Amygdala (tissue), 56 donors: ENCODE measurements at places on chromosomes 2 and 18.

DNA sequence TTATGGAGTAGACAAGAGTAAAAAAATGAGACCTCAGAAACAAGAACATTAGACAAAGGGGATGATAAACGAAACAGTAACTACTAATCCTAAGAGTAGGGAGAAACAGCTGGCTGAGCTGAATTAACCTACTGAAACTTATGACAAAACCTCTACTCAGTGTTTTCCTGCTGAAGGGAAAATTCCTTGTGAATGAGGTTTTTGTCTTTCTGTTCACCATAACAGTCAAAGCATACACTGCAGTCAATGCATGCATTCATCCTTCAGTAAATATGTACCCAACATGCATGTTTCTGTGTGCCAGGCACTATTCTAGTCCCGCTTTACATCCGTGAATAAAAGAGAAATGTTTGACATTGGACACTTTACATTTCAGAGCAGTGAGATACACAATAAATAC is 805.6 kb upstream of the KLHL29 start:
- no peak for DNase-seq

GRCh38 chr2:143262389-143262788 is 133.2 kb downstream of the ARHGAP15 start:
- no peak for DNase-seq

GRCh38 chr2:156396126-156396525 is 40.1 kb upstream of the GPD2 start:
- DNase-seq = no peak

- no peak for DNase-seq
Observed at GRCh38 chr2:179251870-179252269, 12.8 kb downstream of the SESTD1 start.

GRCh38 chr2:205403244-205403825 is 279.0 kb upstream of the NRP2 start:
- no peak for DNase-seq

- DNase-seq = no peak
Observed at GRCh38 chr2:193907561-193907960, 1712.8 kb upstream of the TMEFF2 start.

- DNase-seq = no peak
Observed at GRCh38 chr18:77069931-77070330, 62.7 kb downstream of the MBP start.

DNA sequence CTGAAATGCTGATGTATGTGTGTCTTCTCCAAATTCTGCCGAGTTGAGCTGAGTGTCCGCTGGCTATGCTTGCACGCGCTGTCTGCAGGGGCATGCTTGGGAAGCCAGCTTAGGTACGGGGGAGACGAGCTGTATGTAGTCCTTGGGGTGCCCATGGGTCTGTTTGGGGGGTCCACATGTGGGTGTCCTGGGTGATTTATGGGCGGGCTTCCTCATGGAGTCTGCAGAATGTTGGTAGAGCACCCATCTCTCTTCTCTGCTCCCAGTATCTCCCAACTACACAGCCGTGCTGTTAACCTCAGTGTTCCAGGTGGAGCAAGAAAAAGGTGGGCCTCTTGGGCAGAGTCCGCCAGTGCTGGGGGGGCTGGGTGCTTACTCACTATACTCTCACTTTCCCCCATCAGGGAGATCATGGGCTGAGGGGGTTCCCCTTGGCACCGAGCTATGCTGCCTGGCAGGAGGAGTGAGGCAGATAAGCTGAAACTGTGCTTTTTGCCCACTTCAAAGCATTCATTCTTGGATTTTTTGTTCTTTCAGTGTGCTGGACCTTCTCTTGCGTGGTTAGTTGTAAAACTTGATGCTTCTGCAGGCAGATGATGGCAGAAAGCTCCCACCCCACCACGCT is 128.2 kb upstream of the ALKAL2 start:
- DNase-seq = no peak

- no peak for DNase-seq
Observed at GRCh38 chr18:76233876-76234675, 261.0 kb downstream of the ZNF516 start.

DNA sequence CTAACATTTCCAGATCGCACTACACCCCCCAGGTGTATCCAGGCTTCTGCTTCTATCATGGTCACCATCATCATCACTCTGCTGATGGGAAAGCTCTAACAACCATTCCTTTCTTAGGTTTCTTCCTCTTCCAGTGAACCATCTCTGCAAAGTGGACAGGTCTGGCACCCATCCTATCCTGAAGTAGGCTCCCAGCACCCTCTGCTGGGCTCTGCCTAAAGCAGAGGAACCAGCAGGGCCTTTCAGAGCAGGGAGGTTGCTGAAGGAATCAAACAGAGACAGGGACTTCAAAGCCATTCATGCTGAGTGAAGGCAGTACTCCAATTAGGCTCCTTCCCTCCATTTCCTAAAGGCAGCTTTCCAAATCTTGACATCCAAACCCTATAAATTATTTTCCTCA is 27.2 kb upstream of the SATB2 start:
- DNase-seq = no peak

DNA sequence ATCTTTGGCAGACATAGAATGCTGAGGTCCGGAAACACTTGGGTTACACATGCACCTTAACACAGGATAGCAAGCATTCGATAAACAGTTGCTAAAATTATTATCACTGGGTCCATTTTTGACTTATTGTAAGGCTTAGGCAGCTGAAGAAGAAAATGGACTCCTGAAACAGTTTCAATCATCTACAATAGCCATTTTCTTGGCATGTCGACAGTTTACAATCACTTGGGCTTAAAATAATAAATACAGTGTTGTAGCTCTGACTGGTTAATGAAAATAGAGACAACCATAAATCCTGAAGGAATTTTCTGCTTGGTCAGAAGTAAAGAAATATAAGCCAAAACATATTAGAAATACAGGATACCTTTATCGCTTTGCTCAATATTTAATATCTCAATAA is 169.2 kb downstream of the XIRP2 start:
- no peak for DNase-seq

DNA sequence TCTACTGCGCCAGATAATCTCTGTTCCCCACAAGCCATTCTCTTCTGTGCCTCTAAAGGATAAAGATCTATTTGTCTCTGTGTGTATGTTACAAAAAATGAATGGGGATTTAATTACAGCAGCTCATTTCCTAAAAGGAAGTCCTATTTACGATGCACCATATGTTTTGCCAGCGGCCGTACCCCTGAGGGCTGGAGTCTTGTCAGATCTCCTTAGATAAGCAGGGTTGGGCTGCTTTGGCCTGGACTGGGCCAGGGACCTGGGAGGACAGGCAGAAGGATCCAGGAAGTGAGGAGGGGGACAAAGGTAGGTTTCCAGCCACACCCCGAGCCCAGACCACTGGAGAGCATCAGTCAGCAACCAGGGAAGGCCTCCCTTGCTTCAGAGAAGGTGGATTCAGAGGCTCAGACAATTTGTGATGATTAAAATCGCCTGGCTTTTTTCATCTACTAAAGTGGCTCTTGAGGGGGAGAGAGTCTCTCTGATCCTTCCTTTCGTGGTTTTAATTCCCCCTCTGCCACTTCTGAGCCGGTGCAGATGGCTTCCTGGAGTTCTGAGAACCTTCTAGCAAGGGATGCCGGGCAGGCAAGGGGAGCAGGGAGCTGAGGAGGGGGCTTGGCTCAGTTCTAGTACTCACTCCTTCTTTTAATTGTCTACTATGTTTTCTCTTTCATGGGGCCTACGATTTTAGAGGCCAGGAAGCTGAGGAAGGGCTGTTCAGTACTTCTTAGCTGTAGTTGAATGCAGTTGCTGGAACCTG is 42.1 kb downstream of the MYCN start:
- DNase-seq = no peak

DNA sequence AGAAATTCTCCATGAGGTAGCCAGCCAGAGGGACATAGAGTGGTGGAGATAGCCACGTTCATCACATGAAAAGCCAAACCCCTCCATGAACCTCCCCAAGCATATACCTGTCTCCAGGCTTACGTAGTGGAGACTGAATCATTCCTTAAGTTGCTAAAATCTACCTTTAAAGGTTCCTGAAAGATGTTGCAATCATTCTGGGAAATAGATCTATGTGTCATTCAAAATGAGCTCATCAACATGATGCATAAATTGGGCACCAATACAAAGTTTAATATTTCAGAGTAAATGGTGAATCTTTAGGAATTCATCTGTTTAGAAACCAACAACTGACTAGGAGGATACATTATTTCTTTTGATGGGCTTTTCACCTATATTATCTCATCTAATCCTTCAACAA is 362.6 kb upstream of the ID2 start:
- no peak for DNase-seq

GRCh38 chr18:26465431-26465830 is 82.9 kb downstream of the KCTD1 start:
- no peak for DNase-seq

GRCh38 chr2:75408771-75409170 is 152.0 kb downstream of the EVA1A start:
- DNase-seq = no peak

- DNase-seq = no peak
Observed at GRCh38 chr2:105261061-105261460, 19.5 kb downstream of the GPR45 start.

DNA sequence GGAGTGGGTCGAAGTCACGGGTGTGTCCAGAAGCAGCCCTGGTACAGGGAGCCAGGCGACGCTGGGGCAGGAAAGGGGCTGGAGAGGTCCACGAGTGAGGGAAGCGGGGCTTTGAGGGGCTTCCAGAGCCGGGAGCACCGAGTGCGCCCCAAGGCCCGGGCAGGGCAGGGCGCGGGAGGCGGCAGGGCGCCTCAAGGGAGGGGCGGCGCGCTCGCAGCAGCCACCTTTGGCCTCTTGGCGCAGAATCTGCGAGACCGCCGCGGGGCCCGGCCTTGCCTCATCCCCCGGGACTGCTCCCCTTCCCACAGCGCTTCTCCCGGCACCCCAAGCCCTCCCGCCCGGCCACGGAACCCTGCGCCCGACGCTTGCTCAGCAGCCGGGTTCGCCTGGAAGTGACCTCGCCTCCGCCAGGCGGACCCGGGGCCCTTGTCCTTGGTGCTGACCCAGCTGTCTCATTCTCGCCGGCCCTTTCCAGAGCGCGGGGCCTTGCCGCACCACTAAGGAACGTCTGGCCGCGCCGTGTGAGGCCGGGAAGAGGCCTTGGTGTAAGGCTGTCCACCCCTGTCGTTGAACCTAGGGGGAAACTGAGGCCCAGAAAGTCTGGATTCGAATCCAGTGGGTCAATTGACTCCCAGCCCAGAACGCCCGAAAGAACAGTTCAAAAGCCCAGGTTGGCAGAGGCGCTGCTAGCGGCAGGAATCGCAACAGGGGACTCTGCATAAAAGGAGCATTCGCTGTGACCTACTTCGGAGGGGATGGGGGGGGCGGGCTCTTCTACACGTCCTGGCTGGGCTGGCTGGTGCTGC is 584 bp upstream of the DNER start:
- DNase-seq = peak; percentile 38

- DNase-seq = no peak
Observed at GRCh38 chr18:75161256-75162028, 47.5 kb downstream of the PTGR3 start.

DNA sequence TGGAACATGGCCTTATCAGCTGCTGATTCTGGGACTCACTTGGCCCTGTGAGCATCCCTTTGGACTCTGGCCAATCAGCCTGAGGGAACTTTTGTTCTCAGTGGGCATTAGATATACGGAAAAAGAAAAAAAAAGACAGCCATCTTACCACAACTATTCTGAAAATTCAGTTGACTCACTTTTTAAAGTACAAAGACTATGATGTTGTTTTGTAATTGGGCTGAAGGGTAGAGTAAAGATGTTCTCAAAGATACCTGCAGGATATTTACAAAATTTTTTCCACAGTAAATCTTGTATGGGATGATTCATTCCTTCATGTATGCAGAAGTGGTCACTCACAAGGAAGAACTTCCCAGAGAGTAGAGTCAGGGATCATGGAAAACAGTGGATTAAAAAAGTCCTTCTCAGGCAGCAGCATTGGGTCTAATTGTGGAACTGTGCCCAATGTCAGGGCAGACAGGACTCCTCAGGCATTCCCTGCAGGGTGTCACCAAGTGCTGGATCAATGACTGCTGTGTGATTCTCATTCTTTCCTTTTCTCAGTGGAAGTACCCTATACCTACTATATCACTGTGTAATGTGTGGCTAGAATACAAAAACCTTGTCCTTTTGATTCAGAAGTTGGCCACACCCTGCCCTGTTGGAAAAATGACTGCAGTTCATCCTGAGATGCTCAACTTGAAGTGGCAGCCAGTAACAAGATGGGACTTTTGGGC is 35.4 kb downstream of the SULT1C4 start:
- no peak for DNase-seq

DNA sequence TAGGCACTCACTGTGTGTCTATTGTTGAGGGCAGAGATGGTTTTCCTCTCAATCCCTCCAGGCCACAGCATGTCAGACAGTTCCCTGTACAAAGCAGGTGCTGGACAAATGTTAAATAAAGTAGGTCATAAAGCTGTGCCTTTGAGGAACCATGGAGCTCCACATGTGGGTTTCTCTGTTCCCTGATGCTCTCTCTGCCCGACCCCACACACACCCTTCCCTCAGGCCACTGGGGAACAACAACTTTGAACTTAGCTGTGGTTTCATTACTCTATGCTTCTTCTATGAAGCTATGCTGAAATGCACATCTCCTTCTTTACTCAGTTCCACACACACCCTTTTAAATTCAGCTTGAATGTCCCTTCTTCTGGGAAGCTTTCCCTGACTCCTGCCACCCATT is 415.3 kb downstream of the HRH4 start:
- DNase-seq = no peak

GRCh38 chr2:97871096-97871780 is 124.5 kb downstream of the TMEM131 start:
- DNase-seq = no peak

DNA sequence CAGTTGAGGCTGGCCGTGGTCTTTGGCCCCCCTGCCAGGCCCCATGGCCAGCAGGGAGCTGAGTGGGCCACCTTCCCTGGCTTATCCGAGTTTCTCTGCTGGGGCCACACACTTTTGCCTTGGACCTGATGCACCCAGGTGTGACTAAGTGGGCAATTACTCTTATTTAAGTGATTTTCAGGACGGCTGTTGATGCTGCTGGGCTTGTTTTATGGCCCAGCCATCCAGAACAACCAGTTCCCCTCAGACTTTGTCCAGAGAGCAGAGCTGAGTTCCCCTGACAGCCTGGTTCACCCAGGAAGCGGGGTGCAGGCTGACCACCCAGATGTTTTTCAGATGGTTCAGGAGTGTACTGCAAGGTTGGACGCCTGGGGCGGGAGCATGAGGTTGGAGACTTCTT is 68.8 kb downstream of the GLI2 start:
- no peak for DNase-seq

DNA sequence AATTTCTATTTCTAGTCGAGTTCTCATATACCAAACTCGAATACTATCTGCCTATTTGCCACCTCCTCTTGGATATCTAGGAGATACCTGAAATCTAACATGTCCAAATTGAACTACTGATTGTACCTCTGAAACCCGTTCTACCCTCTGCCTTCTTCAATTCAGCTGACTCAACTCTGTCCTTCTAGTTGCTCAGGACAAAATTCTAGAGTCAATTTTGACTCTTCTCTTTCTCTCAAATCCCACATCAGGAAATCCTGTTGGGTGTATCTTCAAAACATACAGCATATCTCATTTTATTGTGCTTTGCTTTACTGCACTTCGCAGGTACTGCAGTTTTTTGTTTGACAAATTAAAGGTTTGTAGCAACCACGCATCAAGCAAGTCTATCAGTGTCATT is 137.8 kb downstream of the ZAP70 start:
- DNase-seq = no peak
